Renal cortical epithelial cell (primary cell): ENCODE measurements at places on chromosomes 3 and 15. TPM values are rescaled to one million over a fixed set of nuclear protein-coding genes. Genes with fewer than 3 reads are reported as not detected.

The C3orf33 gene
- 5.4 and 6.0 TPM in 2 replicates for total RNA-seq

The LINGO1 gene
- total RNA-seq: not detected in 2 replicates

The VIPR1 gene
- total RNA-seq: 0.25 and 0.69 TPM in 2 replicates

The PAQR9 gene
- total RNA-seq: 0.17 and 0.20 TPM in 2 replicates

The KNSTRN gene
- total RNA-seq: 34.2 and 58.5 TPM in 2 replicates

The KCTD6 gene
- total RNA-seq: 6.3 and 9.5 TPM in 2 replicates

GRCh38 chr3:20325563-20325962 lies 139.6 kb upstream of the SGO1 start:
- DNase-seq: no peak

GRCh38 chr15:73927476-73928240 lies 1.4 kb downstream of the LOXL1 start:
- no peak for DNase-seq

DNA sequence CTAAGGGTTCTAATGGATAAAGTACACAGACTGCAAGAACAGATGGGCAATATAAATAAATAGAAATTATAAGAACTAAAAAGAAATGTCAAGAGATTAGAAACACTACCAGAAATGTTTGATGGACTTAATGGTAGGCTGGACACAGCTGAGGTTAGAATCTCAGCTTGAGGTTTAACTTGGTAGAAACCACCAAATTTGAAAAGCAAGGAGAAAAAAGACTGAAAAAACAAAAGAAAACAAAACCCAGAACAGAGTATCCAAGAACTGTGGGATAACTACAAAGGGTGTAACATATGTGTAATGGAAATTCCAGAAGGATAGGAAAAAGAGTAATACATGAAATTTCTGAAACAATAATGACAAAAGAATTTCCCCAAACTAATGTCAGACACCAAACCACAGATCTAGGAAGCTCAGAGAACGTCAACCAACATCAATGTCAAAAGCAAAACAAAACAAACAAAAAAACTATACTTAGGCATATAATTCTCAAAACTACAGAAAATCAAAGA lies 35.0 kb downstream of the RFX7 start:
- DNase-seq: peak; percentile 34

GRCh38 chr15:64767203-64767602 lies 8.2 kb downstream of the RBPMS2 start:
- DNase-seq: no peak

DNA sequence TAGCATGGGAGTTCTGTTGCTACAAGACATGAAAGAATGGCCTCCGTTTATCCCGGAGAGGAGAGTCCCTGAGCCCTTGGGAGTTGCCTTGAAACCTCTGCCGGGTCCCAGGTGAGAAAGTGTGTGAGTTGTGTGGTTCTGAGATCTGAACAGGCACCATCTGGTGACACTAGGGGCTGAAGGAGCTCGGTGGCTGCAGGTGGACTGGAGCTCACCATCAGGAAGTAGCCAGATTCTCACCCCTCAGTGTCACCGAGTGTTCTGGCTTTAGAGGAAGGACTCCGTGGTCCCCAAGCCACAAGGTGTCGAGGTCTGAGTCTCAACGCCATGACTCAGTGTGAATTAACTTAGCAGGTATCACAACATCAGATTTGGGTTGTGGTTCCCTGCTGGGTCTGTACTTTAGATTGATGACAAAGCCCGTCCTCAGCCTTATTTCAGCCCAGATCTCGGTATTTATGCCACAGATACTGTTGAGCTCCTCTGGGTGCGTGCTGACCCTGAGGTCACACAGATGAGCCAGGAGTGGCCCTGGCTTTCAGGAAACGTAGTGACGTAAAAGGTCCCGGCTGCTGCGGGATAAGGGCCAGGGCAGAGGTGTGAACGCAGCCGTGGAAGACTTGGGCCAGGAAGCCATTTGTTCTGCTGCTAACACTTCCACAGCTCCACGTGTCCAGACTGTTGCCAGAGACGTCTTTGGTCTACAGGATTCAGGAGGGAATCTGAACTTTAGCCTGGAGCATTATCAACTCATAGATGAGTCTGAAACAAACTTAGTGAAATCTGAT lies 54.4 kb downstream of the PGPEP1L start:
- no peak for DNase-seq

DNA sequence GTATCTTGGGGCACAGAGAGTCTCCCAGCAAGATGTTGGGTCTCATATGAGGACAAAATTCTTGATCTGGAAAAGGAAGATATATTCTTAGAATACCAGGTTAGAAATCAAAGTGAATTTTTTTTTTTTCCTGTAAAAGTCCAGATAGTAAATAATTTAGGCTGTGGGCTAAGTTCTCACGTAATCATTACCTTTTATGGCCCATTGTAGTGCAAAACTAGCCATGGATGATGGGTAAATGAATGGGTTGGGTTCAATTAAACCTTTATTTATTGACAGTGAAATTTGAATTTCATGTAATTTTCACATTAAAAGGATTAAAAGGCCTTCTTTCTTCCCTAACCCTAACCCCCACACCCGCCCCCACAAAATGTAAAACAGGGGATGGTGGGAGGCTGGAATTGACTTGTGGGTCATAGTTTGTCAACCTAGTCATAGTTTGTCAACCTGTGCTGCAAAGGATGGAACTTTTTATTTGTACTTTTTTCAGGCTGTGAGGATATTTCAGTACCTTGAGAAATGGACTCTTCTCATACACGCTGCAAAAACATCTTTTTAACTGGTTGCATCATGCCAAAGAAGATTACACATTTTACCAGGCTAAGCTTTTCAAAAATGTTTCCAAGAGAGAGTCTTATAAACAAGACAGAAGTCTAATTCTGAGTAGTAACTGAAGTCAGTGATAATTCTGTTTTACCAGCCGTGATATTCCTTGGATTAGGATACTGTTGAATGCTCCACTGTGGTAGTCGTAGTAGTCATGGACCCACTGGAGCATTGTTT lies 138.8 kb downstream of the AKAP13 start:
- no peak for DNase-seq

GRCh38 chr3:178835033-178835432 lies 236.6 kb downstream of the ZMAT3 start:
- DNase-seq: no peak

GRCh38 chr3:61789861-61790260 lies 228.5 kb downstream of the PTPRG start:
- DNase-seq: peak; percentile 75

GRCh38 chr3:197203714-197204146 lies 94.7 kb downstream of the DLG1 start:
- no peak for DNase-seq

DNA sequence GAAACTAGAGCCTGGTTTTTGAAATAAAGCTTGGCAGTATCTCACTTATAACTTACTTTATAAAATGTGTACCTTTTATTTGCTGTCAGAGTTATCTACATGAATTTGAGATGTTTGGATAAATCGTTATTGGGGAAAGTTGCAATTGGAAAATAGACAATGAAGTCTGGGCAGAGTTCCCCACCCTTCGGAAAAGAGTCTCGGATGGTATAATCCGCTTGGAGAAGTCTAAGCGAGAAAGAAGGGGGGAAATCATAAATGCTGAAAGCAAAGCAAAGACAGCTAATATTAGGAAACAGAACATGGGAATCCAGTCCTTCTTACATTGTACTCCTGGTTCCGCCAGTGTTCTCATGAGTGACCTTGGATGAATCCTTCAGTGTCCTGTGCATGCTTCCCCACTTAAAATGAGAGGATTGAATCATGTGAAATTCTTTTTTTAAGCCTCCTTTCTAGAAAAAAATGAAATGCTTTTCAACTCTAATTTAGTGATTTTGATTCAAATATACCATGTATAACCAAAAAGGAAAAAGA lies 162.4 kb downstream of the ATG7 start:
- no peak for DNase-seq

- DNase-seq: no peak
These were observed 62.5 kb downstream of the ARMC8 start for GRCh38 chr3:138249636-138250035.

- no peak for DNase-seq
These were observed 37.7 kb upstream of the KLHL25 start for GRCh38 chr15:85832394-85832793.
